Activated naive CD4-positive, alpha-beta T cell treated with anti-CD3 and anti-CD28 coated beads, Interleukin-2, amount 10 ng/mL, durations not matched to agents 7 days and 5 days (primary cell): ENCODE measurements at places on chromosomes 12 and 14.
A peak's percentile ranks its signal among the peaks of the same experiment; 100 is the strongest.

GRCh38 chr12:95653771-95654546, 102.7 kb upstream of the USP44 start:
- no peak overlapping the region for H3K27ac ChIP-seq
- H3K4me3 ChIP-seq: no peak overlapping the region
- H3K27me3 ChIP-seq: no peaks in the 10 kb centered on the region
- no peaks in the 10 kb centered on the region for H3K36me3 ChIP-seq
- H3K4me1 ChIP-seq: no peaks in the 10 kb centered on the region

DNA sequence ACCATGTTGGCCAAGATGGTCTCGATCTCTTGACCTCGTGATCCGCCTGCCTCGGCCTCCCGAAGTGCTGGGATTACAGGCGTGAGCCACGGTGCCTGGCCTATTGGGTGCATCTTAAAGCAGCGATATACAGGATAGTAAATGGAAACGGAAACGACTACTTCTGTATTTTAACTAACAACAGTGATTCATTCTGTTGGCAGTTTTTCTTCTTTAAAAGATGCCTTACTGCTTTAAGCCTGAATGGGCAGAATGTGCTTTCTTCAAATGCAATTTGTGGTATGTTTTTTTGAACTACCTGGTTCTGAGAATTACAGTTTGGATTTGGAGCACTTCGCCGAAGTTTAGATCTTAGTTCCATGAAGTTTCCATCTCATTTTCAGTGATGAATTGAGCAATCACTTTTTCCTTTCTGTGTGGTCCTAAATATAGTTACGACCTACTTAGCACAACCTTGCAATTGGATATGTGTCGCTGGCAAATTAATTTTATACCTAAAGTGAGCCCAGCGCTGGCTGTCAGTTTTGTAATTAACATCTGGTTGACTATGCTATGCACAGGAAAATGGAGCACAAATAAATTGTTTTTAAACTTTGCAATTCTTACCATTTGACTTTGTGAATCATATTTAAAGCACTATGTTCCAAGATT, 53.6 kb upstream of the EIF5 start:
- peaks cover 6% of the 10 kb centered on the region for H3K4me1 ChIP-seq
- peaks cover 94% of the 10 kb centered on the region for H3K27me3 ChIP-seq

- H3K4me1 ChIP-seq: no peaks in the 10 kb centered on the region
- H3K36me3 ChIP-seq: no peaks in the 10 kb centered on the region
- no peak for DNase-seq
- H3K4me3 ChIP-seq: no peak overlapping the region
- H3K27me3 ChIP-seq: peaks cover 38% of the 10 kb centered on the region
Measured at GRCh38 chr12:10736463-10736862, 13.3 kb upstream of the YBX3 start.

DNA sequence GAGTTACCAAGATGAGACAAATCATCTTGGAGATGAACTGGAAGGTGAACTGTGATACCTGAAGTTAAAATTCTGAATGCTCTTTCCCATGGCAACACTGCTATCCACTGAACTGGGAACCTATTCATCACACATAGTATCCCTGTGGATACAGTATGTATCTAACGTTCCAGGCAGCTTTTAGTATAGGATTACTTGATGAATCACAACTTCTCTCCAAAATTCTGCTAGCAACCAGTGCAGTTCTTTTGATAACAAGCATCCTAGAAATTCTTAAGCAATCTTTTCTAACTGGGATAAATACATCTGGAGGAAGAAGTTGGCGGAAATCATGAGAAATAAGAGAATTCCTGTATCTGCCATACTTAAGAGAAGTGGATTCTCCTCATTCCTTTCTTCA, 66.4 kb downstream of the PAWR start:
- H3K4me3 ChIP-seq: no peak overlapping the region
- no peaks in the 10 kb centered on the region for H3K36me3 ChIP-seq
- H3K27me3 ChIP-seq: no peaks in the 10 kb centered on the region

DNA sequence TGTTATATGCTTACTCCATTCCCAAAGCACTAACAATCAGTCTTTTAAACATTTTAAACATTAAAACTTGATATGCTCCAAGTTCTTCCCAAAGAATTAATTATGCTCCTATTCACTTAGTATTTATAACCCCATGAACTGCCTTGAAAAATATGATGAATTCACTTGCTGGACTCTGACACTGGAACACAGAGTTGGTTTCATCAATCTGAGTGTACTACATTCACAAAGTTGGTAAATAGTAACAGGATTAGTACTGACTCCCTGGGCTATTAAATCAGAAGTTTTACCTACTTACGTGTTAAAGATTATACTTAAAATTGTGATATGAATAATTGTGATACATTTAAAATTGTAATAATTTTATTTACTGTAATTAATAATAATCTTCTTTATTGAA, 17.3 kb upstream of the MYF6 start:
- no peaks in the 10 kb centered on the region for H3K36me3 ChIP-seq
- H3K27ac ChIP-seq: no peak overlapping the region
- DNase-seq: no peak

DNA sequence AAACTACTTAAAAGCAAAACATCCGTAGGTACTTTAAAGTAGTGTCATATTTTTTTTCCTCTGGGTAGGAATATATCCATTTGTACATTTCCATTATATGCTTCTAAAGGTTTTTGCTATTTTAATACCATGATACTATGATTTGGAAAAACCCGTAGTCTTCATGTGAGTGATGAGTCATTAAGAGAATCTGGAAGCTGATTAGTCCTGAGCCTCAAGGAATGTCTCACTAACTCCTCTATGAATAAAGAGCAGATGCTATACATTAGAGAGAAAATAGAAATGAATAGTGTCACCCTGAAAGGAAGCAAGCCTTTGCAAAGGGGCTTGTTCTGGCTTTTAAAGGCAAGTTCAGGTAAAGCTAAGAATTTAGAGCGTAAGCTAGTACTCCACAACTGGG, 432.1 kb downstream of the CCDC91 start:
- no peak for DNase-seq
- H3K4me3 ChIP-seq: no peak overlapping the region
- no peaks in the 10 kb centered on the region for H3K27me3 ChIP-seq
- no peak overlapping the region for H3K27ac ChIP-seq

- peaks cover 14% of the 10 kb centered on the region for H3K27me3 ChIP-seq
- no peak overlapping the region for H3K4me3 ChIP-seq
- H3K27ac ChIP-seq: no peak overlapping the region
- DNase-seq: no peak
- H3K36me3 ChIP-seq: no peaks in the 10 kb centered on the region
Measured at GRCh38 chr12:108253540-108253939, 85.6 kb downstream of the CMKLR1 start.

- H3K27me3 ChIP-seq: no peaks in the 10 kb centered on the region
- peaks cover 56% of the 10 kb centered on the region for H3K36me3 ChIP-seq
- H3K4me1 ChIP-seq: peaks cover 92% of the 10 kb centered on the region
- peak overlapping the region; percentile 86 for H3K27ac ChIP-seq
Measured at GRCh38 chr14:61438860-61439765, 117.7 kb downstream of the PRKCH start.

DNA sequence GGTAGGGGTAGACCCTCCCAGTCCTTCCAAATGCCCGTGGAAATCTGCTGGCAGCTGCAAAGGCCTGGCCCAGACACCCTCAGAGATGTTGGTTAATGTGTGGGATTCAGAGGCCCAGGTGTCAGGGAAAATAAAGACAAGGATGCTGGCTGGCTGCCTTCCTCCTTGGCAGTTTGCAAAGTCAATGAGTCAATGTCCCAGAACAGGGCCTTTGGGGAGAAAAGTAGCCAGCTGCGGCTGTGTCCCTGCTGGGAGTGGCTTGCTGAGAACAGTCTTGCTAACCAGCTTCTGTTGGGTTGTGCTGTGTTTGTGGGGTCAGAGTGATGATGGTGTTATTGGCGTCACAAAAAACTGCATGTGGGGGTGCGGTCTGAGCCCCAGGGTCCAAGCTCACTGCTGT, 29.2 kb downstream of the GLRX5 start:
- H3K27ac ChIP-seq: no peak overlapping the region
- H3K4me3 ChIP-seq: no peak overlapping the region
- H3K27me3 ChIP-seq: peaks cover 10% of the 10 kb centered on the region
- no peaks in the 10 kb centered on the region for H3K4me1 ChIP-seq

DNA sequence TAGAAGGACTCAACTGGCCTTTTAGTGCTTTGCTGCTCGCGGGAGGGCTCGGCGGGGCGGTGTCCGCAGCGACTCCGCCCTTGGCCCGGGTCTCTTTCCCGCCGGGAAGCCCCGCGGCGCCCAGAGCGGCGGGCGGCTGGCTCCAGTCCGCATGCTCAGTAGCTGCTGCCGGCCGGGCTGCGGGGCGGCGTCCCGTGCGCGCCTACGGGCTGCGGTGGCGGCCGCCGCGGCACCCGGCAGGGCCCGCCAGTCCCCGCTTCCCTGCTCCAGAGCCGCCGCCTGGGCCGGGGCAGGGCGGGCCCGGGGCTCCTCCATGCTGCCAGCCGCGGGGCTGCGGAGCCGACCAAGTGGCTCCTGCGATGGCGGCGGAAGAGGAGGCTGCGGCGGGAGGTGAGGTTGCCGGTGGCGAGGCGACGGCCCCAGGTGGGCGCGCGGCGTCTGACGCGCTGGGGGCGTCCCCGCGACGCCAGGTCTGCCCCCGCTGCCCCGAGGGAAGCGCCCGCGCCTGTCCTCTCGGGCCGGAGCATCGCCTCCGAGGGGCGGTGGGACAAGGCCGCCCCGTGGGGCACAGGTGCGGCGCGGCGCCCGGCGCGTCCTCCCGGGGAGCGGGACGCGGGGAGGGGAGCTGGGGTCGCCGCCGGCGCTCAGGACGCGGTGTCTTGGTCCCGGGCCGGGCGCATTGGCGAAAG, at the start of gene BMAL2:
Gene BMAL2 (plus strand): TSS at position 123 of the 689 bp plus-strand sequence. CDS start 237 bp downstream, at position 360.
- peak within 1 kb of the TSS; percentile 95 for H3K4me3 ChIP-seq
- H3K36me3 ChIP-seq: no peaks in the 10 kb centered on the region
- peaks cover 33% of the 10 kb centered on the region for H3K4me1 ChIP-seq
- H3K27me3 ChIP-seq: peaks cover 23% of the 10 kb centered on the region

DNA sequence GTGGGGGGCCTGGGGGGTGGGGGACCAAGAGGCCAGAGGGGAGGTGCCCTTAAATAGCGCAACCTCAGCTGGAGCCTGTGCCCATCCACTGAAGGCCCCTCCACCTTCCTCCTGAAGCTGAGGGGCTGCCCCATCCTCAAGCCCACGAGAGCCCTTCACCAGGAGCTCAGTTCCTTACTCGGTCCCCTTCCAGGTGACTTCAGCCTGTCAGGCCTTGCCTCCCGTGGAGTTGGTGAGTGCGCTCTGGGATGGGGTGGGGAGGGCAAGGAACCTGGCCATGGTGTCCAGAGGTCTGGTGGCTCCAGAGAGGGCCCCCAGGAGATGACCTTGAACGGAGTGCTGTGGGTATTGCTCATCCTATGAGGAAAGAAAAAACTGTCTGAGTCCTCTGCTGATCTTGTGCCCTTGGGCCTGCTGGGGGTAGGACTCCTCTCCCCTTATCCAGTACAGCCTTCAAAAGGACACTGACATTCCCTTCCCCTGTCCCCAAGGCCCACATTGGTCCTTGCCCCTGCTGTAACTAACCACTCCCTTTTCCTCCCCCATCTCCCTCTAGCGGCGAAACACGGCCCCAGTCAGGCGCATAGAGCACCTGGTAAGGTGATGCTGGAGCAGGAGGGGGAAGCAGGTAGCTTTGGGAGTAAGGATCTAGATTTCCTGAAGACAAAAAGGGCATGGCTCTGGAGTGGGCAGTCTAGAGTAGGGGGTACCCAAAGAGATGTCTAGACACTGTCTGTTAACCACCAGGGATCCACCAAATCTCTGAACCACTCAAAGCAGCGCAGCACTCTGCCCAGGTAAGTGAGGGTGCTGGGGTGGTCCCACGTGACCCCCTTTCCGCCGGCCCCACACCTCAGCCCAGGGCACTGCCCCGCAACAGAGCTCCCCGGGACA, 3.6 kb downstream of the TNS2 start:
- peak; percentile 68 for DNase-seq
- peak overlapping the region; percentile 91 for H3K4me3 ChIP-seq
- H3K27ac ChIP-seq: peak overlapping the region; percentile 89
- H3K4me1 ChIP-seq: peaks cover 32% of the 10 kb centered on the region
- H3K27me3 ChIP-seq: peaks cover 55% of the 10 kb centered on the region

DNA sequence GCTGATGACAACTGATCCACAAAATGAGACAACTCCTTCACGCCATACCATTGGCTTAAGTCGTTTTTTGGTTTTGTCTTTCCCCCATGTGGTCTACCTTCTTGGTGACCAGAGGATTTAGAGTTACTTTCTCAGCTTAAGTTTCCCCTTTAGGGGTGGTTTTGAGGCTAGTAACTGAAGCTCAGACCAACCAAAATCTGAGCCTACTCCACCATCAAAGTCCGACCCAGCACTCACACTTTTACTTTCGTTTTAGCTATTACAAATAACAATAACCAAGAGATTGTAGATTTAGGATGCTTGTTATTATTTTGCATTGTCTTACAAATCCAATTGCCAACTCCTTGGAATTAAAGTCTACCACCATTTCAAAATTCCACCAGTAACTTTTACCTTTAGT, 130.6 kb upstream of the MDM1 start:
- peaks cover 24% of the 10 kb centered on the region for H3K4me1 ChIP-seq
- peak overlapping the region; percentile 63 for H3K4me3 ChIP-seq
- peak overlapping the region; percentile 88 for H3K27ac ChIP-seq
- H3K27me3 ChIP-seq: peaks cover 2% of the 10 kb centered on the region

DNA sequence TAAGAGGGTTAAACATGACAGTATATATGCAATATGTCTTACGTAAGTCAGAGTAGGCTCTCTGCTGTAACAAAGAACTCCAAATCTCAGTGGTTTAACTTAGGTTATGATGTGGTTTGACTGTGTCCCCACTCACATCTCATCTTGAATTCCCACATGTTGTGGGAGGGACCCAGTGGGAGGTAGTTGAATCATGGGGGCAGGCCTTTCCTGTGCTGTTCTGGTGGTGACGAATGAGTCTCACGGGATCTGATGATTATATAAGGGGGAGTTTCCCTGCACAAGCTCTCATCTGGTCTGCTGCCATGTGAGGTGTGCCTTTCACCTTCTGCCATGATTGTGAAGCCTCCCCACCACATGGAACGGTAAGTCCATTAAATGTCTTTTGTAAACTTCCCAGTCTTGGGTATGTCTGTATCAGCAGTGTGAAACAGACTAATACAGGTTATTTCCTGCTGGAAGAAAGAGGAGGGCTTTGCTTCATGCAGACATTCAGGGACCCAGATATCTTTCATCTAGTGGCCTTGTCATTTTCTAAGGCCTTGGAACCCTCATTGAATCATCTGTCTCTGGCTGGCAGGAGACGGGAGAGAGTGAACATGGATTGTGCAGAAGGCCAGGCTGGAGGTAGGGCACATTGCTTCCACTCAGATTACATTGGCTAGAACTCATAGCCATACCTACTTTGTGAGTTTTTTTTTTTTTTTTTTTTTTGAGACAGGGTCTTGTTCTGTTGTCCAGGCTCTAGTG, 96.1 kb downstream of the CRADD start:
- H3K27me3 ChIP-seq: no peaks in the 10 kb centered on the region
- no peak overlapping the region for H3K27ac ChIP-seq
- H3K36me3 ChIP-seq: peaks cover 26% of the 10 kb centered on the region
- peaks cover 40% of the 10 kb centered on the region for H3K4me1 ChIP-seq
- H3K4me3 ChIP-seq: no peak overlapping the region

- DNase-seq: no peak
- H3K27ac ChIP-seq: no peak overlapping the region
- H3K36me3 ChIP-seq: peaks cover 75% of the 10 kb centered on the region
- peaks cover 71% of the 10 kb centered on the region for H3K4me1 ChIP-seq
- no peaks in the 10 kb centered on the region for H3K27me3 ChIP-seq
- H3K4me3 ChIP-seq: no peak overlapping the region
Measured at GRCh38 chr12:62291864-62292760, 31.9 kb downstream of the USP15 start.
